A549 treated with DMSO at 1 μM for 4 hours (cell line): ENCODE measurements at places on chromosomes 6 and 20. TPM values are rescaled to one million over a fixed set of nuclear protein-coding genes. Genes with fewer than 3 reads are reported as not detected.

Gene DEFB118
- not detected in 5 replicates for total RNA-seq

Gene TP53TG5
- not detected in 5 replicates for total RNA-seq

Gene RFX6
- total RNA-seq, result not detected in 5 replicates

Gene PDE10A
- 32.3 to 38.5 TPM (median 35.3 TPM) in 5 replicates for total RNA-seq

Gene SIRPG
- not detected in 5 replicates for total RNA-seq

Gene FRMD1
- 0.01 to 0.06 TPM (median 0.03 TPM) in 5 replicates for total RNA-seq
